Central memory CD4-positive, alpha-beta T cell (primary cell): ENCODE measurements at places on chromosomes 4 and X.
A peak's percentile ranks its signal among the peaks of the same experiment; 100 is the strongest.

DNA sequence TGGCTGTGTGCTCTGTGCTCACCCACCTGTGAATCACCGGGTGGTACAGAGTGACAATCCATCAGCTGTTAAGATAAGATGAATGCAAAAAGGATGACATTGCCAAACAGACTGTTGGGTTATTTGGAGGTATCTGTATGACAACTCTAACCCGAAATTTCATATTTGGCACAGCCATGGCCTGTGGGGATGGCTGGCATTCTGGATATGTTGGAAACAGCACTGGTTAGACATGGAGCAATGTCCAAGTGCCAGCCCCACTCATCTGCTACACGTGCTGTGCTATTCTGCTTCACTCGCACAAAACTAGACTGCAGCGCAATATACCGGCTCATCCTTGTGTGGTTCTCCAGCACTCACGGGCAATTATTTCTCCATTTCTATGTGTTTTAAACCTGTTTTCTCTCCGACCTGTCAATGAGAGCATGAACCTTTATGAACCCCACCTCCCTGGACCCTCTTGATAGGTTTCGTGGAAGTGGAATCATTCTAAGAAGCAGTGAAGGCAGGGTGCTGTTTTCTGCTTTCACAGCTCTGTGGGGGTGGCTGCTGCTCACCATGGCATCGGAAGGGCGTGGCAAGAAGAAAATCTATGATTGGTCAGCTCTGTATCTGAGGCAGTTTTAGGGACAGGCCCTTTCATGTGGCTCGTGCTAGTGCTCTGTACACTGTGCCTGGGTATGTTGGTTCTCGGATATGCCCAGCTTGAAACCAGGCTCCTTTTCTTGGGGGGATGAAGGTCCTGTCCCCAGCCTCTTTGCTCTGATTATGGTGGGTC is 94.9 kb downstream of the ENPP6 start:
- no peak for DNase-seq

- DNase-seq = no peak
Measured at GRCh38 chr4:98749206-98749605, 90.8 kb upstream of the TSPAN5 start.

GRCh38 chrX:40688929-40689328 is 41.6 kb upstream of the CXorf38 start:
- no peak for DNase-seq

DNA sequence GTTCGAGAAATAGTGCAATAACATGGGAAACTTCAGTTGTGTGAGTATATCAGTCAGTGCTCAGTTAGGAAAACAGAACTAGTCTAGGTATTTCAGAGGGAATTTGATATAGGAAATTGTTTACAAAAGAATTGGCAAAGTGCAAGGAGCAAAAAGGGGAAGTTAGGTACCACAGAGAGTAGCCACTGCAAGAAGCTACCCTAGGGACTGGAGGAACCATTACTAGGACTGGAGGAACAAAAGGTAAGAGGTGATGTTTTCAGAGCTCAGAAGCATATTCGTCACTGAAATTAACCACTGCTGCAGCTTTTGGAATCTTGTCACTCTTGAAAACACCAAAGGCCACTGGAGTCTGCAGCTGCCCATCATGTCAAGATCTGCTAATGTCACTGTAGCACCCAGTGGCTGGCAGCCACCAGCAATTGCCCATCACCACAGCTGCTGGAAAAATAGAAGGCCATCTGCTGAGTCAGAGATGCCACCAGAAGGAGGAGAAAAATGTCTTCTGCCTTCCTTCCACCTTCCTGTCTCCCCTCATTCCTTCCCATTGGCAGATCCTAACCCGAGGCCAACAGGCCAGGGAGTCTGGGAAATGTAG is 160.6 kb upstream of the RPS6KA3 start:
- DNase-seq = no peak

DNA sequence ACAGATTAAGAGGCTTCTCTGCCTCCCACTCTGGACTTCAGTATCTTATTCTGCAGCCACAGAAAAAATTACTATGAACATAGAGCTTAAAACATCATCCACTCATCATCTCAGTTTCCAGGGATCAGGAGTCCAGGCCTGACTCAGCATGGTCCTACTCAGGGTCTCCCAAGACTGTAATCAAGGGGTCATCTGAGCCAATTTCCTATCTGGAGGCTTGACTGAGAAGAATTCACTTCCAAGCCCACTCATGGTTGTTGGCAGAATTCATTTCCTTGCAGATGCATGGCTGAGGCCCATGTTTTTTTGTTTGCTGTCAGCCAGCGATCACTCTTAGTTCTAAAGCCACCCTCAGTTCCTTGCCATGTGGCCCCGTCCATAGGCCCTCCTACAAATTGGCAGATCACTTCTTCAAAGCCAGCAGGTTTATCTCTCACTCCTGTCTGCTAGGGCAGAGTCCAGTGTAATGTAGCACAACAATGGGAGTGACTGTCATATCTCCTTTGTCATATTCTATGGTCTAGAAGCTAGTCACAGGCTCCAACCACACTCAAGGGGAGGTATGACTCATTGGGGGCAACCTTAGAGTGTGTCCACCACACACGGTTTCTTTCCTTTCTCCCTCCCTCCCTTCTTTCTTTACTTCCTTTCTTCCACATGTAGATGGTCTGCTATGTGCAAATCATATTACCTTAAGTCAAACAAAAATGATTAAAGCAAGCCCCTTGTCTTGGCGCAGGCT is 251.6 kb downstream of the QDPR start:
- no peak for DNase-seq

DNA sequence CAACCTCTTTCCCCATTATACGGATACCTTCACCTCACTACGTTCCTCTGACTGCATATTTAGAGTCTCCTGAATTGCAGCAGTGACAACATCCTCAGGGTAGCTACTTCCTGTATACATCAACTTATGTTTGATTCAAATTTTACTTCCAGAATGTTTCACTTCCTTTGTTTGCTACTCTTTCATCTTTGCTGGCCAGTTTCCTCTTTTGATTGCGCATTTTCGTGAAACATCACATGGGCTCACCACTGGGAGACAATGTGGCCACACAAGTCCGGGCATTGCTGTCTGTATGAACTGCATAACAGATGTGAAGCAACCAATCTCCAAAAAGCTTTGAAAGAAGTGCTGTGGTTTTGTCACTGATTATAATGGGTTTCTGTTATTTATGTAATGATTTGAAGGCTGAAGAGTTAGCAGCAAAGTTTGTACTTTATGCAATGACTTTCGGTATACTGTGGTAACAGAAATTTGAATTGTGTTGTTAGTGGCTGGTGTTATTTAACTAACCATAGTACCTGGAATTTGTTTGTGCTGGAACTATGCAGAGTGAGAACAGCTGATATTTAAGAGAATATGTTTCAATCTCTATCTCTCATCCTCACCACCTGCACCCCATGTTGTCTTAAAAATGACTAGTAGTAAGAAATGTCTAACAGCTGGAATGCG is 7.4 kb downstream of the SNCA start:
- peak; percentile 62 for DNase-seq

- no peak for DNase-seq
Measured at GRCh38 chr4:105569866-105570236, 17.4 kb downstream of the ARHGEF38 start.

DNA sequence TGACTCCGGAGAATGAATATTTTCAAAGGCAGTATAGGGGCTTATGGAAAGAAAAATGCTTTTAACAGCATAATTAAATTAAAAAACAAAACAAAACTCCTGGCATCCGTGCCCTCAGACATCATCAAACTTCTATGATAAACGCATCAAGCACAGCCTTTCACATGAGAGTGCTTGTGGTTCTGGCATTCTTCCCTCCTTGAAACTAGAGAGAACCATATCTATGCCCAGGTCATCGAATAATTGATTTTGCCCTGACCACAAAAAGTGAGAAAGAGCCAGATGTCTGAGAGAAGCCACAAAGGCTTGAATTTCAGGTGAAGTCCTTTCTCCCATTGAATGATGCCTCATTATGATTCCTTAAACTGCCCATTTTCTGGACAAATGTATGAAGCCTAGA is 286.8 kb downstream of the CBLL2 start:
- DNase-seq = no peak

- DNase-seq = no peak
Measured at GRCh38 chrX:103629318-103630170, 769 bp downstream of the TCEAL1 start.

DNA sequence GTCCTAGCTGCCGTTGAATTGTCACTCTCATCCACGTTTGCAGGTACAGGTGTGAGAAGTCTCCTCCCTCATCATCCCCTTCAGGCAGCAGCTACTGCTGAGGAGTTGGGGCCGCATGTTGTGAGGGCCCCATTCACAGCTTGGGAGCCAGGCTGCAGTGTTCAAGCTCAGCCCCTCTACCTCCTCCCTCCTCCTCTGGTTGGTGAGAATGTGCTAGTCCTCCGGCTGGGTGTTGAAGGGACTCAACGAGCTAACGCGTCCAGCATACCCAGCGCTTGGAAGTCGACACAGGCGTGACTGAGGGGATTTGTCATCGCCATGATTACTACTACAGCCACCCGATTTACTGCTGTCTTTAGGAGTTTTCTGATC is 82.0 kb upstream of the PSAPL1 start:
- no peak for DNase-seq

GRCh38 chr4:87055311-87055710 is 120.5 kb downstream of the AFF1 start:
- DNase-seq = no peak

- DNase-seq = no peak
Measured at GRCh38 chr4:11650801-11651596, 222.3 kb upstream of the HS3ST1 start.

DNA sequence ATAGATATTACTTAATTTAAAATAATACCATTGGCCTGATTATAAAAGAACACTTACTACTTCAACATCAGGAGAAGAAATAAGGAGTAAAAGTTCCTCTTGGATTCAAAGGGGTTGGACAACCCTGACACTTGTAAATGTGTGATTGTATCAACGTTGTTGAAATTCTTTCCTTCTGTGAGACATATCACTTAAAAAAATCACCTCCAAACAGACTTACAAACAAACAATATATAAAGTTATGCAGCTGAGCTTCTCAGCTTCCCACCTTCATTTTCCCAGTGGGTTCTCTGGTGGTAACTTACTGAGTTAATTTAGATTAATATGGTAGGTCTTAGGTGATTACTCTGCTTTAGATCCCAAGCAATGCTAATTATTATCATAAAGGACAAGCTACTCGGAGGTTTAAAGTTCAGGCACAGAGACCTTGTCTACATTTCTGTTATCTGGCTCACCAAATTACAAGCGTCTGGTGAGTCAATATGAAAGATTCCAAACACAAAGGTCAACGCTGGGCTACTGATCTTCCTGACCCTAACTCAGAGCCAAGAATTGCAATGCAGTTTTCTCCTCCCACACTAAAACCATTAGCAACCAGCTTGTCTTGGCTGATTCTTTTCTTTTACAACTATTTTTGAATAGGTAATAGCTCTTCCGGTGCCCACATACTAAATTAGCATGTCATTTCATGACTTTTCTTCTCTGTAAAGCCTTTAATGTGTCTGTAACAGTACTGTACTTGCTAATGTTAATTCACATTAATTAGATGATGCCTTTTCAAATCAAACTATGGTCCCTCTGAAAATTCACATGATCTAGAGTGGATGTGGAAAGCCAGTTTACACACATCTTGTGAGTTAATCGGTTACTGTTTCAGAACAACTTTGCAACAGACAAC is 157.6 kb downstream of the RASL11B start:
- no peak for DNase-seq

GRCh38 chr4:95013236-95013635 is 255.5 kb downstream of the BMPR1B start:
- no peak for DNase-seq

- peak; percentile 18 for DNase-seq
Measured at GRCh38 chrX:71910986-71911730, 513 bp downstream of the NHSL2 start.

DNA sequence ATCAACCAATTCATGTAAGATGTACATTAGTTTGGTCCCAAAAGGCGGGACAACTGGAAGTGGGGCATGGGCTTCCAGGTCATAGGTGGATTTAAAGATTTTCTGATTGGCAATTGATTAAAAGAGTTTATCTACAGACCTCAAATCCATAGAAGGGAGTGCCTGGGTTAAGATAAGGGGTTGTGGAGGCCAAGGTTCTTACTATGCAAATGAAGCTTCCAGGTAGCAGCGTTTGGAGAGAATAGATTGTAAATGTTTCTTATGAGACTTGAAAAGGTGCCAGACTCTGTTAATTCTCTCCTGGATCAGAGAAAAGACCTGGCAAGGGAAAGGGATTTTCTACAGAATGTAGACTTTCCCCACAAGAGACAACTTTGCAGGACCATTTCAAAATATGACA is 2.4 kb downstream of the MGST2 start:
- DNase-seq = no peak

- DNase-seq = no peak
Measured at GRCh38 chrX:71304561-71304960, 3.0 kb downstream of the ITGB1BP2 start.

- DNase-seq = no peak
Measured at GRCh38 chr4:37946503-37947179, 13.6 kb upstream of the PTTG2 start.

DNA sequence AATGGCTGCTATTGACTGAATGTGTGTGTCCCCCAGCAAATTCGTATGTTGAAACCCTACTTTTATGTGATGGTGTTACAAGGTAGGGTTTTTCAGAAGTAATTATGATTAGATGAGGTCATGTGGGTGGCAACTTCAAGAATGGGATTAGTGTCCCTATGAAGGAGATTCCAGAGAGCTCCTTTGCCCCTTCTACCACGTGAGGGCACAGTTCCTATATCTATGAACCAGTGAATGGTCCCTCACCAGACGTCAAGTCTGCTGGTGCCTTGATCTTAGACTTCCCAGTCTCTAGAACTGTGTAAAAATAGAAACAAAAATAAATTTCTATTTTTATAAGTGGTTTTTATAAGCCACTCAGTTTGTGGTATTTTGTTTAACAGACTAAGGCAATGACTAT is 1137.6 kb upstream of the IGFBP7 start:
- DNase-seq = no peak

GRCh38 chrX:110448459-110448858 is 89.8 kb downstream of the RTL9 start:
- no peak for DNase-seq

DNA sequence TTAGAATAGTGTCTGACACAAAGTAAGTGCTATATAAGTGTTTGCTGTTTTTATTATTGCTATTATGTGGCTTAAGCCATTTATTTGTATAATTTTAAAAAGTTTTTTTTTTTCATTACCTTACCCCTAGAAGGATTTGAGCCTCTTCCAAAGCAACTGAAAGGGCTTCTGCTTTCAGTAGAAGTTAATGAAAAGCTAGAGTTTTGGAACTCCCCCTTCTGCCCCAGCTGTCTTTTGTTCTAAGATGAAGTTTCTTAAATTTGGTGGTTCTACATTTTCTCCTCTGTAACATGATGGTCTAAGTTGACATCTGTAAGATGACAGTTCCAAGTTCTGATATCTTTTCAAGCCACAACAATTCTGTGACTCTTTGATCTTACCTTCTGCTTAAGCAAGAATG is 30.3 kb downstream of the FHIP1A start:
- no peak for DNase-seq

DNA sequence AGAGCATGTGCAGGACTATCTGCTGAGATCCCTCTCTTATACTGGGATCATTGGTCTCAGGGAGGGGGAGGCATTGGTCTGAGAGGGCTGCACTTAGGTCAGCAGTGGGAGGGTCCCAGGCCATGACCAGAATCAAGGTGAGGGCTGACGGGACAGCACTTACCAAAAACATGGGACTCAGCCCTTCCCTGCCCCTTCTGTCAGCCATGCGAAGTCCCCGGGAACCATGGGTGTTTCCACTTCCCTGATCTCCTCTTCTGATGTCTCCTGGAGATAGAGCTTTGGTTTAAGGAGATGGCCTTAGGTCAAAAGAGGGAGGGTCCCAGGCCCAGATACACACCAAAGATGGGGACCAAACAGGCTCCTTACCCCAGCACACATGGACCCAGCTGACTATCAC is 12.9 kb upstream of the HSFX1 start:
- no peak for DNase-seq
